ENCODE measurements at places on chromosomes 7 and 10.

- DNase-seq: peak; percentile 57
Measured at GRCh38 chr10:70381471-70382421, 679 bp downstream of the LRRC20 start.

- DNase-seq: no peak
Measured at GRCh38 chr7:5795752-5796475, 14.5 kb upstream of the RNF216 start.

GRCh38 chr7:94848531-94848930 lies 58.9 kb upstream of the PPP1R9A start:
- no peak for DNase-seq

DNA sequence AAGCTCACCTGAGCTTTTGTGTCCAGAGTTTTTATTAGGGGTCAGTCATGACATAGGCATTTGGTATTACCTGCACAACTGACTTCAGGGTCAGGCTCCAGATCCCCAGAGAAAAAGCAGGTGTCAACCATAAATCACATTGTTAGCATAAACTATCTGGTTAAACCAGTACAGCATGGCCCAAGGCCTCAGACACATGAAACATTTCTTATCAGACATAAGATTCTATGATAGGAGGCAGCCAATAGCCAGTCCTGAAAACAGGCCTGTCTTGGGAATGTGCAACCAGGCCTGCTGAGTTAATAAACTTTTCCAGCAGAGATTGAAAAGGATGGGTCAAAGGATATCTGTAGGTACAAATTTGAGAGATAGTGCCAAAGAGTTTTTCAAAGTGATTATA lies 116.1 kb downstream of the TPST1 start:
- DNase-seq: no peak

DNA sequence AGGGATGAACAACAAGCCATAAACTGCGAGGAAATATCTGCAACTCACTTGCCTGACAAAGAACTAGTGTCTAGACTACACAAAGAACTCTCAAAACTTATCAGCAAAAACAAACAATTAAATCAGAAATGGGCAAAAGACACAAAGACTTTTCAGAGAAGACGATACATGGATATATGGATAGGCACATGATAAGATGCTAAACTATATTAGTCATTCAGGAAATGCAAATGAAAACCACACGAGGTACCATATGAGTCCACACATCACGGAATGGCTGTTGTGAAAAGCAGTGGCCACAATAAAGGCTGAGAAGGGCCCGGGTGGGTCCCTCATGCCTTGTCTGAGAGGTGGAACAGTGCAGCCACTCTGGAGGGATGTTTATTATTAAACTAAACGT lies 267.8 kb downstream of the WDR37 start:
- no peak for DNase-seq

DNA sequence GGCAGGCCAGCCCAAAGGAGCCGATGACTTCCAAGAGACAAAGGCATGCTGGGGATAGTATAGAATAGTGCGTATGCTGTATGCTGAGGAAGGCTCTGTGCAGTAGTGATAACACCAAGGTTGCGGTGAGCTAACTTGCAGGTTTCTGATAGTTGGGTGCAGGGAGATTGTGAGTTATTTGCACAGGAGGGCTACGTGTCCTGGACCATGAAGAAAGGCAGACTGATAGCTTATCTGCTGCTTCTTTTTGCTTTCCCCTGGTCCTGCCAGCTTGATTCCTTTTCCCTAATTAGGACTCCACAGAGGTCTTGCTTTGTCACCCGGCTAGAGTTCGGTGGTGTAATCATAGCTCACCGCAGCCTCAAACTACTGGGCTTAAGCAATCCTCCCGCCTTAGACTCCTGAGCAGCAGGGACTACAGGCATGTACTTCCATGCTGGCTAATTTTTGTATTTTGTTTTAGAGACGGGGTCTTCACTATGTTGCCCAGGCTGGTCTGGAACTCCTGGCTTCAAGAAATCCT lies 43.9 kb upstream of the ARHGAP12 start:
- peak; percentile 36 for DNase-seq

- no peak for DNase-seq
Measured at GRCh38 chr7:137930581-137930980, 71.3 kb downstream of the CREB3L2 start.

DNA sequence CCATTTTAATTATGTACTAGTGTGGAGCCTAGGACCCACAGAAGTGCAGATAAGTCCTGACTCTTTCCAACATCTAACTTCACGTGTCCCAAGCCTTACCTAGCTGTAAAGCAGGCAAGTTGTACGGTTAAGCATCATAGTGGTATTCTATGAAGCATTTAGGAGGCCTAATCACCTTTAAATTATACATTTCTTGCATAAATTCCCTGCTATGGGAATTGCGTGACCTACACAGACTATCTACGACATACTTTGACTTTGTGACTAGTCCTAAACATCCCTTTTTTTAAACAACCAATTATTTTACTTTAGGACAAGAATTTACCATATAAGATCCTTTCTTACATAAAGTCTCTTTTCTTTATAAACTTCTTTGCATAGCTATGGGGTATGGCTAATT lies 37.7 kb upstream of the LRGUK start:
- peak; percentile 44 for DNase-seq

GRCh38 chr7:81693080-81693479 lies 76.8 kb downstream of the HGF start:
- DNase-seq: no peak

DNA sequence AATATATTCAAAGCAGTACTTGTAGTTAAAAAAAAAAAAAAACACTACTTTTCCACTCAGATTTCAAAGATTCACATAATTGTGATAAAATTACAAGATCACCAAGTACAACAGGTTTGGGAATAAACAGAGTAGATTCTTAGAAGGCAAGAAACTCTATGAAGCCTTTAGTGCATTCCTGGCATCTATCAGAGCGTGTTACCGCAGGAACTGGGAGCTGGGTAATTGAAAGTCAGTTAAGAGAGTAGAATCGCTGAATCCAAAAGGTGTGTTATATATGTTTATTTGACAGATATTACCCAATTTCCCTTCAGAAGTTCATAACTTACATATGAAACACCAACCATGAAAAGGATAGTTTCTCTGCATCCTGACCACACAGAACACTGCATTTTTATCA lies 159.2 kb upstream of the PLXNA4 start:
- no peak for DNase-seq

DNA sequence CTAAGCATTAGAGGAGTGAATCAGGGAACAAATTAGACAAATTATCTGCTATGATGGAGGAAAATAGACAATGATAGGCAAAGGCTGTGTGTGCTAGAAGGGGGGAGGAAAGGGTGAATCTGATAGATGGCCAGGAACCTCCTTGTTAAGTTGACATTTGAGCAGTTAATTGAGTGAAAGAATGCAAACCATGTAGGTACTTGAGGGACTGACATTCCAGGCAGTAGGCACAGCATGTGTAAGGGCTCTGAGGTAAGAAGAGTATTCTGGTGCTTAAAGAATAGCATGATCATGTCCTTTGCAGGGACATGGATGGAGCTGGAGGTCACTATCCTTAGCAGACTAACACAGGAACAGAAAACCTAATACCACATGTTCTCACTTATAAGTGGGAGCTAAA lies 48.6 kb upstream of the TES start:
- DNase-seq: no peak

GRCh38 chr7:138001529-138002095 lies at the start of gene CREB3L2:
Gene CREB3L2, minus strand, starts transcription at chr7:138002086. Its CDS starts 381 bp downstream, at chr7:138001705.
- DNase-seq: peak; percentile 85

GRCh38 chr7:25964483-25964991 lies 187.5 kb upstream of the NFE2L3 start:
- DNase-seq: no peak

- DNase-seq: peak; percentile 38
Measured at GRCh38 chr7:123797673-123798531, 47.1 kb upstream of the HYAL4 start.

- no peak for DNase-seq
Measured at GRCh38 chr7:1882451-1882850, 212.4 kb downstream of the ELFN1 start.

DNA sequence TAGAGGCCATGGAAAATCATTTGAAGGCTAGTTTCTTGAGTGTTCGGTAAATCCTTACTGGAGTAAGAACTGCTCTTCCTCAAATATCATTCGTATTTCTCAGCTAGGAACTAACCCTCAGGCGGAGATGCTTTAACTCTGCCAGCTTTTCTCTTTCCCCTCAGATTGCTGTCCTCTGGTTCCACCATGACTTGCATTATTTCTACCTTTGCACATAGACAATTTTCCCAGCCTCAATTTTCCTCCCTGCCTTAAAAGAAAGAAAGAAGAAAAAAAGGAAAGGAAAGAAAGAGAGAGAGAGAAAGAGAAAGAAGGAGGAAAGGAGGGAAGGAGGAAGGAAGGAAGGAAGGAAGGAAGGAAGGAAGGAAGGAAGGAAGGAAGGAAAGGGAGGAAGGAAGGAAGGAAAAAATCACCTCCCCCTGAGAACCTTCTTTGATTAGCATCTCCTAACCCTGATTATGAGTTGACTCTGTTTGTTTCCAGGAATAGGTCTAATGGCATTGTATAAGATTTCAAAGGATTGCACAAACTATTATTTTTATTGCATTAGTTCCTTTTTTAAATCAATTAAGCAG lies 123.3 kb upstream of the FAM204A start:
- DNase-seq: no peak

GRCh38 chr7:83085299-83085698 lies 77.4 kb downstream of the PCLO start:
- DNase-seq: no peak

- DNase-seq: no peak
Measured at GRCh38 chr7:47576031-47576865, 5.7 kb downstream of the TNS3 start.

DNA sequence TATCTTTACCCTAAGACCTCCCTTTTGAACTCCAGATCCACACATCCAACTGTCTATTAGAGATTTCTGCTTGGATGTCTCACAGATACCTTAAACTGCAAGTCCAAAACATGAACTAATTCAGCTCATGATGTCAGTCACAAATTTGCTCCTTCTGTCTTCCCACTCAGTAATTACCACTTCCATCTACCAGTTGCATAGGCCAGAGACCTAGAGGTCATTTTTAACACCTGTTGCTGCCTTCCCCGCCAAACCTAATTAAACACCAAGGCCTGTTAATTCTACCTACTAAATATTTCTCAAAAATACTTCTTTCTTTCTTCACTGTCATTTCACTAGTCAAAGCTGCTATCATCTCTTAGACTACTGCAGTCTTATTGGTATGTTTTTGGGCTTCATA lies 8.2 kb downstream of the SLK start:
- DNase-seq: no peak

DNA sequence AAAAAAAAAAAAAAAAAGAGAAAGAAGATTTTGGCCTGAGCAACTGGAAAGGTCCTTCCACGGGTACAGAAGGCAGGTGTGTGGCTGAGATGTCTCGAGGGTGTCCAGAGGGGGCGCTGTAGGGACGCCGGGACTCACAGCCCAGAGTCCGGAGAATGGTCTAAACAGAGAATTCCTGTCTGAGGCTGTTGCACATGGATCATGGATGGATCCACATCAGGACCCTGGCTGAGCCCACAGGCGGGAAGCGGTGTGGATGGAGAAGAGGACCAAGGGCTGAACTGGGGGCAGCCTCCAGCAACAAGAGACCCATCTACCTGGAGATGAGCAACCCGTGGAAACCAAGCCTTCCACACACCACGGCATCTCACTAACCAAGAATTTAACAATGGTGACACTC lies 55.0 kb downstream of the PKD1L1 start:
- peak; percentile 3 for DNase-seq

GRCh38 chr10:122060250-122060649 lies 71.3 kb downstream of the TACC2 start:
- no peak for DNase-seq

DNA sequence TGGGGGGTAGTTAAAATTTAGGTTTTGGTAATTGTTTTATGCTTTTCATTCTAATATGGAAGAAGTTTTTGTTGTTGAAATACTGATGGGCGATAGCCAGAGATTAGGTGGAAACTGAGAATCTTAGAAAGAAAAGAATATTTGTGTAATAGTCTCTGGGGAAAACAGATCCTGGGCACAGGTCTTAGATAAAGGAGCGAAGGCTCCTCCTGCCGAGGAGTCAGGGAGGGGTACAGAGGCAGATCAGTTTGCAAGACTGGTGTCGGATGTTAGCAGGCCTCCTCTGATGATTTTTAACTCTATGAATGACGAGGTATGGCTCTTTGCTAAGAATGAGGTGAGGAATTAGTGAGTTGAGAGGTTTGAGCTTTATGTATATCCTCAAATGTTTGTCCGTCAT lies 339.7 kb downstream of the HGF start:
- DNase-seq: no peak

DNA sequence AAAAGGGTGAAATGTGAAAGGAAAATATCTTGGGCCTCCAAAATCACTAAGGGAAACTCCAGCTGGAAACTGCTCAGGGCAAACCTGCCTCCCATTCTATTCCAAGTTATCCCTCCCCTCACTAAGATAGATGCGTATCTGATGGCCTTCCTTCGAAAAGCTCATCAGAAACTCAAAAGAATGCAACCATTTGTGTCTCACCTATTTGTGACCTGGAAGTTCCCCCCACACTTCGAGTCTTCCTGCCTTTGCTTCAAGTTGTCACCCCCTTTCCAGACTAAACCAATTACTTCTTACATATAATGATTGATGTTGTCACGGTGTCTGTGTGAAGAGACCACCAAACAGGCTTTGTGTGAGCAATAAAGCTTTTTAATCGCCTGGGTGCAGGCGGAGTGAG lies 69.3 kb downstream of the ST8SIA6 start:
- DNase-seq: no peak

- no peak for DNase-seq
Measured at GRCh38 chr10:127094984-127095383, 101.4 kb downstream of the INSYN2A start.

DNA sequence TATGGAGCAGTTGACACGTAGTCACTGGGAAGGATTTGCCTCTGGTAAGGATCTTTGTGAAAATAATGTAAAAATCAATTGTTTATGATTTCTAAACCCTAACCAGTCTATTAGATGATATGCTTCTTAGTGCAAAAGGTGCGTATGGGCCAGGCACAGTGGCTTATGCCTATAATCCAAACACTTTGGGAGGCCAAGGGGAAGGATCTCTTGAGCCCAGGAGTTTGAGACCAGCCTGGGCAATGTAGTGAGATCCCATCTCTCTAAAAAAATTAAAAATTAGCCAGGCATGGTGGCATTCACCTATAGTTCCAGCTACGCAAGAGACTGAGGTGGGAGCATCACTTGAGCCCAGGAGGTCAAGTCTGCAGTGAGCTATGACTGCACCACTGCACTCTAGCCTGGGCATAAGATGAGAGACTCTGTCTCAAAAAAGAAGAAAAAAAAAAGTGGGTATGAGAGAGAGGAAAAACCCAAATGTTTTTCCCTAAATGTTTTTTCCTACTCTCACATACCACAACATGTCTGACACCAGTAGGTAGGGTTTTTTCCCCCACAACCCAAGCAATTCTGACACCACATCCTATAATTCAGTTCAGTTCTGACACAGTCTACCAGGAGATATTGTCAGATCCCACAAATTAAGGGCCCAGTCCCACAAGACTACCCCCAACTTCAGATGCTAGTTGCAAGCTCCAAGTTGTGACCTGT lies 36.5 kb downstream of the DNAJC9 start:
- DNase-seq: no peak
